ENCODE measurements at places on chromosomes 7 and 10.

GRCh38 chr10:84924131-84924530 is 595.7 kb downstream of the CCSER2 start:
- DNase-seq, result no peak

- peak; percentile 72 for DNase-seq
Measured at GRCh38 chr10:63521416-63522276, 445 bp downstream of the REEP3 start.

DNA sequence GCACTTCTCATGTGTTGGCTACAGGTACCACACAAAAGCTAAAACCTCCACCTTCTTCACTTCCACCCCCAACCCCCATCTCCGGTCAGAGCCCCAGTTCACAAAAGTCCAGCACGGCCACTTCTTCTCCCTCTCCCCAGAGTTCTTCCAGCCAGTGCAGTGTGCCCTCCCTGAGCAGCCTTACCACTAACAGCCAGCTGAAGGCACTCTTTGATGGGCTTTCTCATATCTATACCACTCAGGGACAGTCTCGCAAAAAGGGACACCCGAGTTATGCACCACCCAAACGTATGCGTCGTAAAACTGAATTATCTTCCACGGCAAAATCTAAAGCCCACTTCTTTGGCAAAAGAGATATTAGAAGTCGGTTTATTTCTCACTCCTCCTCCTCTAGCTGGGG is 135.7 kb upstream of the SAMD8 start:
- no peak for DNase-seq

DNA sequence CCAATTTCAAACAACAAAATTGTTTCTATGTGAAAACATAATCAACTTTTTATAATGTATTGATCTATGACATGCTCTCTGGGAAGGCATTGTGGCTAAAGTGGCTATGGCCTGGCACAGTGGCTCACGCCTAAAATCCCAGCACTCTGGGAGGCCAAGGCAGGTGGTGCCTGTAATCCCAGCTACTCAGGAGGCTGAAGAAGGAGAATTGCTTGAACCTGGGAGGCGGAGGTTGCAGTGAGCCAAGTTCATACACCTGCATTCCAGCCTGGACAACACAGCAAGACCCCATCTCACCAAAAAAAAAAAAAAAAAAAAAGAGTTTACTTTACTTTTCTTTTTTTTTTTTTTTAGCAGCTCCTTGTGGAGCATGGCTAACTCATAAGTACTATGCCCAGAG is 38.9 kb upstream of the CPN1 start:
- DNase-seq, result no peak

GRCh38 chr10:12547301-12547771 is 198.0 kb downstream of the CAMK1D start:
- DNase-seq, result no peak

DNA sequence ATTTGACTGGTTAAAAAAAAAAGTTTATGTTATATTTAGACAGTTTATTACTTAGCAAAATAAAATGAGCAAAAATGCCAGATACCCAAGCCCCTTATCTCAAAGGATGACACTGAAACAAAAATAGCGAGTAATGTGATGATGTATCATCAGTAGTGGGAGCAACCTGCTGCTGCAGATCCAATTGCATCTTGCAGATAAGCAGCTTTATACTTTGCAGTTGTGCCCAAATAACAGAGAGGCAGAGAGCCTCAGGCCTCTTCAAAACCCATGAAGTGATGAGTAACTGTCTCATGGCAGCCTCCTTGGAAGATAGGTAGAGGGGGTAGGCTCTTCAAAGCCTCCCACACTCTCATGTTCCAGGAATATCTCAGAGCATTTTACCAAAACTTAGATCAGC is 468.2 kb upstream of the LRRTM3 start:
- DNase-seq, result no peak

- DNase-seq, result no peak
Measured at GRCh38 chr7:116787881-116788280, 74.5 kb upstream of the CAPZA2 start.

GRCh38 chr7:16619979-16620408 is 25.6 kb downstream of the ANKMY2 start:
- DNase-seq, result no peak

DNA sequence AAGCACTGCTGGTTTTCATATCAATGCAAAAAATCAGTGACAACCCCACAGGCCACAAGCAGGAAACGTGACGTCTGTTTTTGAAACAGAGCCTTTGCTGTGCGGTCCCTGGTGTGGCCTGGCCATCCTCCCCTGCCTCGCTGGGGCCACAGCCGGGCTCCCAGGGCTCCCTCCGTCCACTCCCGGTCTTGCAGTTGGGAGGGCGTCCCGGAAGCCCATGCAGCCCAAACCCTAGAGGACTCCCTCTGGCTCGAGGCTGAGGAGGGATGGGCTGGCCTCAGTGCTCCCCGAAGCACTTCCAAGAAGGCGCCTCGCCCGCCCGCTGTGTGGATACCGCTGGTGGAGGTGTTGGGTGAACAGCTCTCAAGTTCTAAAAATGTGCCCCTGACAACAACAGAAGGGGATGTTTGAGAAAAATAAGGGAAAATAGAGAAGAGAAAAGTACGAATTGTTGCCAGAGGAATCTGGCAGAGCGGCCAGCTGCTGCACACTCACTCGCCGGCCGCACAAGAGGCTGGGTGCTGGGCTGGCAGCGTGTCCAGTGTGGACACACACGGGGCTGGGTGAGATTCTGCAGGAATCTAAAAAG is 73.5 kb downstream of the ZRANB1 start:
- DNase-seq, result no peak

GRCh38 chr7:123719197-123719721 is 29.5 kb downstream of the WASL start:
- no peak for DNase-seq

DNA sequence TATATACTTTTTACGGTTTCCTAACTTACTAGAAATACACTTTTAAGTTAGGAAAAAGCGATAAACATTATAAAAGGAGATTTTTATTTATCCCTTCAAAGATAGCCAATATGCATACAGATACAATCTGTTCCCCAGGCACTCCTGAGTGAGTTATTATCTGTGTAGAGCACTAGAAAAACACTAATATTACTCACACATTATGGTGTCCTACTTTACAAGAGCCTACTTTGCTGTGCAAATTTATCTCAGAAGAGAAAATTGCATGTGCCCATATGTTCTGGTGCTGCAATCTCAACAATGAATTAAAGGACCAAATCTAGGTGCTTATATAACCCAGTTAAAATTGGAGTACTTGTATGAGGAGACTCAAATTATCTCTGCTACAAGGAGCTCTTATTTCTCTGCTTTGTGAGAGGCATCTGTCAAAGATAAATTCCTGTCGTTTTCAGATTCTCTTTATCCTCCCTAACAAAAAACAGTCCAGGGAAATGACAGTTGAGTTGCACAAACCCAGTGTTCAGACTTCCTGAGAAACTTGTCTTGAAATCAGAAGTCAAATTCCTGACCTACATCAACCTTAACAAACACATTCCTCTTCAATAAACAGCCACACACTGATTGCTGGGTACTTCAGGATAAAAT is 28.9 kb downstream of the CPA1 start:
- DNase-seq, result no peak

GRCh38 chr7:80257756-80258155 is 123.1 kb downstream of the GNAI1 start:
- no peak for DNase-seq

DNA sequence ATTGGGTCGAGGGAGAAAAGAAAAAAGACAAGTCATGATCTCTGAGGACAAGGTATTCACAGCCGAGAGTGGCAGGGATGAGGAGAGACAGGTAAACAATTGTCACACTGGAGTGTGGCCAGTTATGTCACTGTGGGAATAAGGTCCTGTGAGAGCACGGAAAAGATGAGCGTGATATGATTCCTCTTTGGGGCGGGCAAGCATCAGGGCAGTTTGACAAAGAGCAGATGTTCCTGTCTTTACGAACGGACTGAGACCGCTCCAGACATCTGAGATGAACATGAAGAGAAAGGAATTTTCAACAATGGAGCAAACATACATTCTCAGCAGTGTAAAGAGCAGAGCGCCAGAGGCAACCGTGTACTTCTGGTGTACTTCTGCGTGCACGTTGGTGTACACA is 278.1 kb downstream of the DPP6 start:
- no peak for DNase-seq

DNA sequence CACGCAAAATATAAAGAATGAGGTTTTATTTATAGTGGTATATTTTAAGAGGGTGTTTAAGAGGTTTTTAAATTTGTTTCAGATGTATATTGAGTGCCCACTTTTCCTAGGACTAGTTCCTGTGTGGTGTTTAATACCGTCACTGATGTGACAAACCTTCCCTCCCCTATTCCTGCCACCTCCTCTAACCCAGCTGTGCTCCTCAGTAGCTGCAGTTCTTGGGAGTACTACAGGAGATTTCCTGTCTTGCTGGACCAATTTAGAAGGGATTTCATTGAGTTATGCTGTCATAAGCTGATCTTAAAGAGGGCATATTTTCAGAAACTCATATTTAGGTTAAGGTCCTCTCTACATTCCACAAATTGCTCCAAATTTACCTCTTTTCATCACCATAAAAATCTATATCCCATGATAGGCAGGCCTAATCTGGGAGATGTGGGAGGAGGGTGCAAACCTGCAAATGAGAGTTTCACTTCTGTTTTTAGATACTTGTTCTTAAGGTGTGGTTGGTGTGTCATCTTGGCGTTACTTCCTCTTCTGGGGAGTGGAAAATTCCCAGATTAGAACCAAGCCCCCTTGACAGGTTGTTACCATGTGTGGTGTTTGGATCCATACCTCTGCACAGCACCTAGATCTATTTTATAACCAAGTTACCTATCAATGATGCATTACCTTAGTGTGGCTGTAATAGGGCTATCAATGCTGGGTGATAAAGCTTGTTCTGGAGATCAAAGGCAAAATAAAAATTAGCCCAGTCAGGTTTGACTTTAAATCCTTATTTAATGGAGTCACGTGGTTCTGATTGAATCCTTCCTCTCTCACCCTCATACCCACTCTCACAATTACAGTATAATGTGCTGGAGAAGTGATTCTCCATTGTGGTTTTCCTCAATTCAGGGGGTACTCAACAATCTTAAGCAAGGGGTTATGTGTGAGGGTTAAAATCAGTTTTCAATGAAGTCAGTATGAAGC is 141.1 kb downstream of the CDK14 start:
- DNase-seq, result no peak

GRCh38 chr10:50613150-50613549 is 10.6 kb downstream of the SGMS1 start:
- no peak for DNase-seq

- DNase-seq, result no peak
Measured at GRCh38 chr7:106772655-106773108, 92.4 kb upstream of the PIK3CG start.

- DNase-seq, result peak; percentile 12
Measured at GRCh38 chr10:101974091-101974971, 81.6 kb downstream of the ARMH3 start.

DNA sequence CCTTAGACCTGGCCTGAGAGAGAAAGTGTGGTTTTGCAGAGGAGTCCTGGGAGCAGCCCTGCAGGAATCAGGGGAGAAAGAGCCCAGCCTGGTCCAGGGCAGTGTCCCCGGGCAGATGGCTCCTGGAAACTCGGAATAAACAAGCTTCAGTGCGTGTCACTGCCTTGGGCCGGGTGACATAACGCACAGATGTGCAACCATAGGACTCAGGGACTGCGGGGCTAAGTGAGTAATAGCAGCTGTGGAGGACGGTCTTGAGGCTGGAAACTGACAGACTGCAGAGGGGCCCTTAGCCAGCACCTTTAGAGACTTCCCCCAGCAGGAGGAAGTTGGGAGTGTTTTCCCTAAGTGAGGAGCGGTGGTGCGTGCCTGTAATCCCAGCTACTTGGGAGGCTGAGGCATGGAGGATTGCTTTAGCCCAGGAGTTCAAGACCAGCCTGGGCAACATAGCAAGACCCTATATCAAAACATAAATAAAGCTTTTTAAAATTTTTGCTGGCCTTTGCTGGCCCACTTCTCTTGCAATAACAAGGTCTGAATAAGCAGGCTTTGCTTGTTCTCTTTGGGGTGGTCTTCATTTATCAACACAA is 5.3 kb upstream of the CLIP2 start:
- DNase-seq, result no peak

- no peak for DNase-seq
Measured at GRCh38 chr10:51459476-51459875, 239.9 kb downstream of the CSTF2T start.

GRCh38 chr7:44106311-44107065 is 2.3 kb downstream of the AEBP1 start:
- DNase-seq, result no peak

- DNase-seq, result no peak
Measured at GRCh38 chr7:227926-228325, 35.6 kb downstream of the FAM20C start.

DNA sequence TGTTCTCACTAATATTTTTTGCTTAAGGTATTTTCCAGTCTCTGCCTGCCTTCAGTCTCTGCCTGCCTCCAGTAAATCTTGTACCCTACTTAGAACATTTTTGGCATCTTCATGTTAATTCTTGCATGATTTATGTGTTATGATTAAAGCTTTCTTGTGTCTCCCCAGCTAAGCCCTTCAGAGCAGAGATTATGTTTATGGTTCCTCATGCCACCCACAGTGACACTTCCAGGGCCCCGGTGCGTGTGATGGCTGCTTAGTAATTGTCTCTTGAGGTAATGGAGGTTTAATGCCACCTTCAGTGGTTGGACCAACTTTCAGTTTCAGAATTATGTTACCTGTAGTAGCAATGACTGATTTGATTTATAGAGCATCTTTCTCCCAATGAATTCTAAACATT is 70.6 kb upstream of the MET start:
- no peak for DNase-seq

DNA sequence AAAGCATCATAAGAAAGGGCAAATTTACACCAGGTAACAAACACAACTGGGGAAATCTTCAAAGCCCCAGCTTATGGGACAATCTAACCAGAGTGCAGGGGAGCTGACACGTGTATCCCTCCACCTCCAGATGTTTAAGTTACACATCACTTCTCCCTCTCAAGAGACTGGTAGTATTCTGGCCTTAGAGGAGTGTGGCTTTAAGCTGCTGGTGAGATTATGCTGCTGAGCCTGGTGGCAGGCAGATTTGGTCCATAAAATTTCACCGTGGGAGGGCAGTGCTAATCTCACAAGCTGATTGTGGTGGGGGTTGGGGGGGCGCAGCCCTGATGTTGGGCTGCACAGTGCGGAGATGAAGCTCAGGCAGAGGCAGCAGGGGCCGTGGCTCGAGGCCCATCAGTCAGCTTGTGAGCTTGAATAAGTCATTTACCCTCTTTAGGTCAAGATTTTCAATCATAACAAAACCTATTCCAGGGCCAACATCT is 431.0 kb upstream of the GALNT17 start:
- DNase-seq, result no peak

DNA sequence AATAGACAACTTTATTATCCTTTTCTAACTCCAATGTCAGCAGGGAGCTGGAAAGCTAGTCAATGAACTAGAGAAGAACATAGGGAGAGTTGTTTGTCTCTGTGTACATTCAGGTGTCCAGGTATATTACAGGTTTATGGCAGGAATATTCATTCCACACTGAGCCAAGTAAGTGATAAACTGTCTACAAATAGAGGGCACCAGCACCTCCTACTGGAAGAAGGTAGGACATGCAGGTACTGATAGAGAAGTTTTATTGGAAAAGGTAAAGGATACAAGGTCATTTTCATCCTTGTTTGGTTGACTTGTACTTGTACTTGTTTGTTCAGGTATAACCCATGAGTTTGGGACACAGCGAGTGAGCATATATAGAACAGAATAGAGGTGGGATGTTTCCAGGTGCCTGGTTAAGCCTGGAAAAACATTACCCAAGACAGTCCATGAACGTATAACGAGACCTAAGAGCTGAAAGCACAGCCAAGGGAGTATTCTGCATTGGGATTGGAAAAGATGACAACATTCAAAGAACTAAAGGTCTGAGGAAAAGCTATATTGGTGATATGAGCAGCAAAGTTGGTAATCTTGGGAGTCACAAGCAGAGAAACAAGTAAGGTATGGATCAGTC is 61.4 kb upstream of the PPP1R3C start:
- DNase-seq, result no peak
